ENCODE measurements at places on chromosomes 11 and 22.

GRCh38 chr22:18965526-18966421 is 29.7 kb upstream of the PRODH start:
- no peak for DNase-seq

DNA sequence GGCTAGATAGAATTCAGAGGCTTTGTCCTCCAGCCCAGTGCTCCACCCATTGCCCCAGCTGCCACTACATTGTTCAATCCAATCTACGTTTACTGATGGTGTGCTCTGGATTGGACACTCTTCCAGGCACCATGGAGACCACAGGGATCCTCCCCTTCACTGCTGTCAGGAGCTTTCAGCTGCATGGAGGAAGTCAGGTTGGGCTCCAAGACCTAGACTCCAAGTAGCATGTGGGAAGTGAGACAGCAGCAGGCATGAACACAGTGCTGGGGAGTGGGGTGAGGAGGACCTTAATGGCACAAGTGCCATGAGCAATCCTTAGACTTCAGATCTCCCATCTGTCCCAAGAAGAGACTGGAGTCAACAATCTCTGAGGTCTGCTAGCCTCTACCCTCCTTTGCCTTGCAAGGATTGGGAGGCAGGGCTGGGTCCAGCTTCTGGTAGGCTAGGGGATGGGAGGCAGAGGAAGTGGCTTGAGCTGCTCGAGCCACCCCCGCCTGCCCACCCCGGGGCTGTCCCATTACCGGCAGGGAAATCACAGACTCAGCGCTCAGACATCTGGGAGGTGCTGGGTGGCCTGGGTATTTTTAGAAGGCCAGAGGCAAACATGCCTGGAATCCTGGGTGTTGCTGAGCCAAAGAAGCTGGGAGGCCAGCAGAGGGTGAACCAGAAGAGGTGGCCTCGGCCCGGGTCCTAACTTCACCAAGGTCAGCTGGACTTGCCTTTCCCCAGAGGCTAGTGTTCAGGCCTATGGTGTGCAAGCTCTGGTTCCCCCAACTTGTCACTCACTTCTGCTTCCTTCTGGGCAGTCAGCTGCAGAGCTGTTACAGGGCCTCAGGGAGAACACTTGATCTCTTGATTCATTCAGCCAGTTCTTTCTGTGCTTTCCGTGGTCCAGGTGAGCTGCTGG is 15.2 kb upstream of the FCHSD2 start:
- no peak for DNase-seq

GRCh38 chr11:120500414-120501071 is 11.0 kb upstream of the GRIK4 start:
- no peak for DNase-seq

GRCh38 chr22:23836692-23837495 is 1.9 kb downstream of the DERL3 start:
- DNase-seq: no peak

- no peak for DNase-seq
Observed at GRCh38 chr11:16603890-16604793, 134.3 kb upstream of the C11orf58 start.

GRCh38 chr11:111945198-111945597 is 8.1 kb downstream of the DIXDC1 start:
- DNase-seq: no peak

- no peak for DNase-seq
Observed at GRCh38 chr11:101458161-101458560, 125.6 kb downstream of the TRPC6 start.

DNA sequence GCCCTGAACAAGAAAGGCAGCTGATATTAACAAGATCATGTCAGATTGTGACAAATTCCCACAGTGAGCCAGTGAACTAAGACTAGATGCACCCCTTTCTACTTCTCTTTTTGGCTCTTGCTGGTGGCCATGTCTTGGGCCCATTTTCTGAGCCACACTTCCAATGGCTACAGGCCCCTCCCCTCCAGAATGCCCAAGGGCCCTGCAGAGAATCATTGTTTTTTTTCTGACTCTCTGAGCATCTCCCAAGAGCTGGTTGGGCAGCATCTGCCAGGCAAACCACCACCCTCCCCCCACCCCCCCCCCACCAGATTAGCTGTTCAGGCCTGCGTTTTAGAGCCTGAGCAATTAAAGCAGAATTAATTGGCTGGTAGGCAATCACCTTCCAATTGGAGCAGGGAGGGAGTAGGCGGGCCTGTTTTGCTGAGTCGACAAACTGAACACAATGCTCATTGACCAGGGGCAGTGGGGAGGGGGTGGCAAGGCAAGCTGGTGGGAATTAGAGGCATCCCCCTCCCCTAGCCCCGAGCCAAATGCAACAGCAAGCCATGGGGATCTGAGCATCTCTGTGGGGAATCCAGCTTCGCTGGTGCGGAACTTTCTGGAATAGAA is 541.4 kb downstream of the MN1 start:
- no peak for DNase-seq

- DNase-seq: no peak
Observed at GRCh38 chr11:13111813-13112130, 102.7 kb downstream of the RASSF10 start.

DNA sequence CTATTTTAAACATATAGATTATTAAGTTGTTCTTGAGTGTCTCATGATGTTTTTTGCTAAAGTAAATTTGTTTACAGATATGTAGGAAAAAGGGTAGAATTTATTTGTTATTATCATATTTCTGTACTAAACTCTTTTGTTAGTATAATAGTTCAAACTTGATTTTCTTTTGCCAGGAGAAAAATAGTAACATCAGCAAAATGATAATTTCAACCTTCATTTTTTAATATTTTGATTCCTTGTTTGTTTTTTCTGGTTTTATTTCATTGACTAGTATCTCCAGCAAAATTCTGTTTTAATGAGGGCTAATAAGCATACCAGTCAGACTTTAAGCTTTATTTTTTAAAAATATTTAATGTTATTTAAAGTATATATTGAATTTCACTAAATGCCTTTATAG is 4.0 kb downstream of the OR1S1 start:
- no peak for DNase-seq

DNA sequence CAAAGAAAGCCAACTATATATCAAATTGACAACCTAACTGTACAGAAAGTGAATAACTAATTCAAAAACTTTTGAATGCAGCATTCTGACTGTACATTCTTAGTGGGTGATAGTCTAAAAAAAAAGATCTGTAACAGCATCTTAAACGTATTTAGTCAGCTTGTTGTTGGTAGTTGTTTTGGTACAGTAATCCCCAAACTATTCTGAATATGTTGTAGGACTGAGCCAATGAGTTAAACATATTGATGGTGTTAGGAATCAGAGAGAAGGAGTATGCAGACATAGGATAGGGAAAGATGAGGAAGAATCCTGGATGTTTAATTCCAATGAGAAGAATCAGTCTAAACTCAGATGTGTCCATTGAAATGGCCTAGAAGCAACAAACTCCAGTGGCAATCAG is 41.9 kb upstream of the KIRREL3 start:
- DNase-seq: no peak

- no peak for DNase-seq
Observed at GRCh38 chr11:64553554-64554201, 37.3 kb upstream of the SLC22A12 start.

- no peak for DNase-seq
Observed at GRCh38 chr11:66410191-66410590, 10.6 kb upstream of the NPAS4 start.

DNA sequence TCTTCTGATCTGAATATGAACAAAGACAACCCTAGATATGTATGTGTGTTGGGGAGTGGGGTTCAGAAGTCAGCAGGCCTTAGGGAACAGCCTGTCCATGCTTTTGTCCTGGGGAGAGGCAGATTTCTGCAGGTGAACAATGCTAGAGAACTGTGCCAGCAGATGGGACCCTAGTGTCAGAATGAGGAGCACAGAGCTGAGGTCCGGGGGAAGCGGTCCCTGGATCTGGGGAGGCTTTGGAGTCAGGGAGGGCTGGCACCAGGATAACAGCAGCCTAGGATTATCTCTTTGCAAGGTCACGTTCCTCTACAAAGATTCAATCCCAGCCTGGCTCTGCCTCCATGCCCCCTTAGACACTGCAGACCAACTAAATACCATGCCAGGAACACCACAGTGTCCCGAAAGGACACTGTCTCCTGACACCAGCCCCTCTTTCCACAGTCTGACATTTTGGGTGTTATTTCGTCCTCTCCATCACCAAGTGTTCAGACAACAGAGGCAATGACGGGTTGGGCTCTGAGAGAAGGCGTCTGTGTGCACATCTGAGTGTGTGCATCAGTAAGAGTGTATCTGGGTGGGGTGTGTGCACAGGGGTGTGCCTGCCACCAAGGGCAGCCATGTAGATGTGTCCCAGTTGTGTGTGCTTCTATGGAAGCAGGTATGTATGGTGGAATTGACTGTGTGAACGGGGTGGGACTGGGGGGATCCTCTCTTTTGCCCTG is 43.5 kb downstream of the EIF3F start:
- DNase-seq: no peak

DNA sequence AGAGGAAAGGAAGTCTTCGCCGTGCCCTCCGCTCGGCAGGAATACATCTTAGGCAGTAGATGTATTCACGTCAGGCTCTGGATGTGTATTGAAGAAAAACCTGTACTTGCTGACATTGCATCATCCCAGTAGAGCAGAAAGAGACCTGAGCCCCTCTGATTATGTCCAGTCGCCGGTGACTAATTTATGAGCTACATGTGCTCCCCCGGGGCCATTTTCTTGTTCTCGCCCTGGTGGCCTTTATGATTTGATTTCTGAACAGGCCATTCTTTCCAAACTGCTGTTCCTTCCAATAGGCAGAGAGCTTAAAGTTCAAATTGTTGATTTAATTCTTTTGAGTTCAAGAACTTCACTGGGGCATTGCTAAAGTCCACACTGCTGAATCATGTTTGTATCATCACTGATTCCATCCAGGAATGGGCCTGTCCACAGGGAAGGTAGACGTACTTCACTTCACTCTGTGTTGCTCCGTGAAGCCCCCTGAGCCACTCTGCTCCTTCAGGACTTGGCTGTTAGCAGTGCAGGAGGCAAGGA is 137.3 kb upstream of the RASSF10 start:
- DNase-seq: no peak

DNA sequence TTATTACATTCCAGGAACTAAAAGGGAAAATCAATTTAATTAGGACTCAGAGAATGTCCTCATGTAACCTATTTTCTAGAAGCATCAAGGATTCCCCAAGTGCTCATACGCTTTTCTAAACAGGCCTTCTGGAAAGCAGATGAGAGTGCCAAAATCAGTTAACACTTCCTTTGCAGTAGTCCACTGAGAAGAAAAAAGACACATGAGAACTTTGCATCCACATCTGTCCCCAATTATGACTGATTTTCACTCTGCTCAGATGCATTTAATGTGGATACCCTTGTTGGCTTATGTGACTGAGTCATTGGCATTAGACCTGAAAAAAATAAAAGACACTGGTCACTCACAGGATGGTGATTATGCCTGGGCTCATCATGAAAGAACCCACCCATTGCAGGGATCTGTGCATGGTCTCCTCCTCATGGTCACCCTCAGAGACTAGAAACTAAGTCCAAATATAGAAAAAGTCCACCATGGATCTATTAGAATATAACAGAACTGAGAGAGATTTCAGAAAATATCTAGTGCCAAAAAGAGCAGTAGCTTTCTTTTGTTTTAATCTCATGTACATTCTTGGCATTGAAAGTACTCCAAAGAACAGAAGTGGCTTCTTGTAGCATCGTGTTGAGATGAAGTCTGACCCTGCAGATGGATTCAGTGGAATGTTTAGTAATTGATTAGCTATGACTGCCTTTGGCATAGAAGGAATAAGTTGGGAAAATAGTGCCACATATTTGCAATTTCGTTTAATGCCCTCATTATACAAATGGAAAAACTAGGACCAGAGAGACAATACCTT is 48.8 kb upstream of the FIBIN start:
- no peak for DNase-seq

DNA sequence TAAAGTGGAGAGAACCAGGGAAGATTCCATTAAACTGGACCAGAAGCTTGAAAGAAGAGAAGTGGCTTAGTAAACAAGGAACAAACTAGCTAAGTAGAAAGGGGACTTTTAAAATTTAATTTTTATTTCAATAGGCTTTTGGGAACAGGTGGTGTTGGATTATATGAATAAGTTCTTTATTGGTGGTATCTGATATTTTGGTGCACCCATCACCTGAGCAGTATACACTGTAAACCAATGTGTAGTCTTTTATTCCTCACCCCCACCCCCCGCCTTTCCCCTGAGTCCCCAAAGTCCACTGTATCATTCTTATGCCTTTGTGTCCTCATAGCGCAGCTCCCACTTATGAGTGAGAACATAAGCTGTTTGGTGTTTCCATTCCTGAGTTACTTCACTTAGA is 7.4 kb downstream of the ACAT1 start:
- DNase-seq: no peak

DNA sequence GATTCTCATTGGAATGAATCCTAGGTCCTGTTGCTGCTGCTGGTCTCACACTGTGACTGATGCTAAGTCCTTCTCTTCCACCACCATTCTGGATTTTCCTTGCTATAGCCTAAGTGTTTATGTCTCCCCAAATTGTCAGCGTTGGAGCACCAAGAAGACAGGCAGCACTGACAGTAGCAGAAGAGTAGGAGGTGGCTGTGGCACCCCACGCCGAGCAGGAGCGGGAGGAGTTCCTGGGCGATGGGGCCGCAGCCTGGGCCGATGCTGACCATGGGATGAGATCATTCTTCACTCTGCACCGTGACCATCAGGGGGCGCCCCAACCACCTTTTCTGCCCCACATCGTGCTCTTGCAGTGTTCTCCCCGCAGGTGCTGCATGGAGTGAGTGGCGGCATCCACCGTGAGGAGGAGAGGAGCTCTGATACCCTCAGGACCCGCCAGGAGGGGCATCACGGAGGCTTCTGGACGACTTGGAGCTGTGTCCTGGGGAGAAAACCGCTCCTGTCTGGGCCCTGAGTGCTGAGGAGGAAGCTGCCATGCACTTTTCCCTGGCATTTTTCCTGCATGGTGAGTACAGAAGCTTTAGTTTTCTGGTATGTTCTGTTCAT is 57.0 kb downstream of the LRRC74B start:
- peak; percentile 69 for DNase-seq

GRCh38 chr11:12195768-12196167 is 85.4 kb downstream of the MICAL2 start:
- peak; percentile 89 for DNase-seq

Measured in CMK (cell line).